ENCODE measurements at places on chromosomes 6 and 20.
A peak's percentile ranks its signal among the peaks of the same experiment; 100 is the strongest.

GRCh38 chr6:166747644-166748595, 120.9 kb upstream of the RPS6KA2 start:
- no peak for DNase-seq

- peak; percentile 93 for DNase-seq
These were observed 93.3 kb upstream of the RNF24 start for GRCh38 chr20:4108495-4109306.

- peak; percentile 37 for DNase-seq
These were observed 74.8 kb downstream of the PHACTR1 start for GRCh38 chr6:12791371-12791770.

GRCh38 chr6:157368359-157369049, 12.5 kb upstream of the ZDHHC14 start:
- no peak for DNase-seq

GRCh38 chr6:45300736-45301135, 27.4 kb upstream of the RUNX2 start:
- DNase-seq = no peak

DNA sequence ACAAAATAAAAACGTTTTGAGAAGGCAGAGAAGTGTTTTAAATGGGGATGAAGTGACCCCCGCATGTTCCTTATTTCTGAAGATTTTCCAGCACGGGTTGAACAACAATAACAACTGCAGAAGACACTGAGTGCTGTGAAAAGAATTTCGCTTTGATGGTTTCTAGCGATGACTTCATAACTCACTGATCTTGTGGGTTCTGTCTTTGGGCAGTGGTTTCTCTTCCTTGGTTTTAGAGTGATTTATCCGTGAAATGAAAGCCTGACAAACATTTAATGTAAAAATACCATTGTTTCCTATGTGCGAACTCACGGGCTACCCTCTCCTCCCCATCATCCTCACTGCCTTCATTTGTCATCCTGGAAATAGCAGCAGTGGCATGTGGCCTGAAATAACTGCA, 793.9 kb downstream of the QKI start:
- DNase-seq = no peak

- DNase-seq = no peak
These were observed 114.0 kb upstream of the NEDD9 start for GRCh38 chr6:11346516-11346915.
